ENCODE measurements at places on chromosomes 13 and 19.
A peak's percentile ranks its signal among the peaks of the same experiment; 100 is the strongest.

GRCh38 chr19:38692458-38693379, 45.3 kb downstream of the ACTN4 start:
- no peak for DNase-seq

DNA sequence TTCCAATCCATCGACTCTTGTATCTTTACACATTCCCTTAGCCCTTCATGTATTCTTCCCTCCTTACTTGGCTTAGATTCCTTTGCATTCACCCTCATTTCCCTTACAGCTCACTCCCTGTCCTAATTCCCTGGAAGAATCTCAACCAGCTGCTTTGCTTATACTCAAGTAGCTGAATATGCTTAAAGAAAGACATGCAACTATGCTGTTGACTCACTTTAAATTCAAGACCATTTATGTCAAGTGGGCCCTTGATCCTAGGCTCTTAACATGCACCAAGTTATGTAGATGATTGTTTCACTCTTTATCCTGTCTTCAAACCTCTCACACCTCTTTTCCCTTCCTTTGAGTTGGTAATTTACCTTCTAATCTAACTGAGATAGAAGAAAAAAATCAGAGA, 7.4 kb downstream of the CCDC122 start:
- DNase-seq, result no peak

- DNase-seq, result no peak
Measured at GRCh38 chr13:20550799-20551198, 16.2 kb upstream of the IFT88 start.

GRCh38 chr13:67258482-67258881, 28.3 kb upstream of the PCDH9 start:
- DNase-seq, result no peak

- peak; percentile 48 for DNase-seq
Measured at GRCh38 chr19:18469069-18469846, 31.3 kb upstream of the ISYNA1 start.
